LHCN-M2 (cell line): ENCODE measurements at places on chromosomes 3 and 15.

- no peak for DNase-seq
These were observed 12.5 kb upstream of the IGF1R start for GRCh38 chr15:98635848-98636247.

DNA sequence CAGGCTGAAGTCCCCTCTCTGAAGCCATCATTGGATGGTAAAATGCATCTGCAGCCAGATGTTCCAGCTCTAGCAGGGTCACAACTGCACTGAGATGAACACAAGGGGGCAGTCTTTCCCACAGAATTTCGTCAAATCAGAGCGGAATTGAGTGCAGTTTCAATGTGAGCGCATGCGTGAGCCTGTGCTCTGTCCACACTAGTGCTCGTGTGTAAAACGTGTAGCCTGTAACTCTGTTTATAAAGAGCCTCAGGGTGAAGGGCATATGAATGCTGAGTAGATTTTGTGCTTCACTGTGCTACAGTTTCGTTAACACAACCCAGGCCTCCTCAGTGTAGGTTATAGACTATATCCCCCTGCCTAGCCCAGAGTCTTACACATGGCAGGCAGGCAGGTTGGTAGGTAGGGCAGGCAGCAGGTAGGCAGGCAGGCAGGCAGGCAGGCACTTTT is 92.7 kb upstream of the GOLGA6L4 start:
- peak; percentile 69 for DNase-seq

GRCh38 chr3:52314489-52314888 is 1.6 kb upstream of the DNAH1 start:
- peak; percentile 82 for DNase-seq

DNA sequence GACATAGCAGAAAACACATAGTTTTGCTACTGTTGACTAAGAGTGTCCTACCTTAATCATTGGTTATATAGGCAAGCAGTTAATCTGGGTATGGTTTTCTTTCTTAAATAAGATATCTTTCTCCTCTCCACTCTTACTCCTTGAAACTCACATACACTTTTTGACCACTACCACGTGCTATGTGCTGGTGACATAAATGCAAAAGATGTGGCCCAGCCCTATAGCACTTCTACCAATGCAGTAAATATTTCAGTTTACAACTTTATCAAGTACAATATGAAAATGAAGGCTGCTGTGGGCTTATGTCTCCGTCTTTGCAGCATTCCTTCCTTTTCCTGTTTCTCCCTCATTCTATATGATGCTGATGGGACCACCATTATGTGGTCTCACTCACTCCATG is 410.2 kb upstream of the CFAP20DC start:
- no peak for DNase-seq

DNA sequence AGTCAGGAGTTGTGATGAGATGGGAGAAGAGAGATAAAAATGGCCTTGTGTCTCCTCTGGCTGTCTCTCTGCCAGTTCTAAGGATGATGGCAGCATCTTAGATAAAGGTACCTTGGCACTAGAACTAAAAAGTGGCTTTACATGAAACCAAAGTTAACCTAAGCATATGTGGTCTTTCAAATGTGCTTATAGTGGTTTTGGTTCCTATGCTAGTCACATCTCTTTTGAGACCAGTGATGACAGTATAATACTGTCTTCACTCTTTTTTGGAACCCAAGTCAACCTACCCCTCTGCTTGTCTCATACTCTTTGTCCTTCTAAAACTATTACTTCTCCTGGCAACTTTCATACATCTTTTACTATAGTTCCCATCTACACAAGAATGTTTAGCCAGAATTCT is 142.2 kb upstream of the SATB1 start:
- DNase-seq, result no peak

DNA sequence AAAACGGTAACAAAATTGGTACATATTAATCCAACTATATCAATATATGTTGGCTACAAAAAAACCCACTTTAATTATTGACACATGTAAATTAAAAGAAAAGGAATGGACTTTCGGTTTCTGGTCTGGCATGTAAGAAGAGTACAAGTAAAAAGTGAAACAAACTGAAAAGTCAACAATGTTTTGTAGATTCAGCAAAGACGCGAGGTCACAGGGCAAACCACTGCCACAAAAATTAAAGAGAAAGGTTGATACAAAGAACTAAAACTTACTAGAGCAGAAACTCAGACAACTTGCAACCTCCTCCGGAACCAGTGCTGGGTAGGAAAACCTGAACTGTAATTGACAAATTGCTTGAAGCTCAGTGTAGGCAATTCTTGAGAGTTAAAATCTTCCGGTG is 110.6 kb upstream of the ARPP21 start:
- peak; percentile 18 for DNase-seq

DNA sequence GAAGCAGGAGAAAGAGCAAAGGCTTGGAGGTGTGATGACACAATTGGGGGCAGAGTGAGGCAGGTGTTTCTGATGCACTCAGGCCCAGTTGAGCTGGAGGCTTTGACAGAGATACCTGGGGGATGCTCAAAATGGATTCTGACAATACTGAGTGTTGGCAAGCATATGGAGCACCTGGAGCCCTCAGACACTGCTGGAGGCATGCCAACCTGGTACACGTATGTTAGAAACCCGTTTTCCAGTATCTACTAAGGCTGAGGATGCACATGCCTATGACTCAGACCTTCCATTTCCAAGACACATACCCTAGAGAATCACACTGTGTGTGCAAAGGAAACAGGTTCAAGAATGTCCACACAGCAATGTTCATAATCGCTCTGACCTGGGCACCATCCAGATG is 58.7 kb downstream of the WNT7A start:
- no peak for DNase-seq
